AG08395 (cell line): ENCODE measurements at places on chromosomes 13 and 19.
A peak's percentile ranks its signal among the peaks of the same experiment; 100 is the strongest.

DNA sequence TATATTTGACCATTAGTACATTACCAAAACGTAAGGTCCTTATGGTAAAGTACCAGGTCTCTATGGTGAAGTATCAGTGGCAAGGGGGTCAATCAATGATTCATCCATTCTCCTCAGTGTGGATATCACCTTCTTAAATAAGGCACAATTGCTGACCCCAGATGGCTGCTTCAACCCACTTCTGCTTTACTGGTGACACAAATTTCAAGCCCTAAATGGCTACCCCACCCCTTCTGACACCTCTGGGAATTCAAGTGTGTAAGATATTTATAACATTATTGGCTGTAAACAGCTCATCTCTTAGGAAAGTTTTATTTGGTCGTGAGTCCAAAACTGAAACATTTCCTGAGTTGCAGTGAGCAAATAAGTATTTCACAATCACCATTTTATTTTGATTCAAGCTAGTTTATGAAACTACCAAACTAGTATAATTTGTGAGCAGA, 7.9 kb upstream of the WBP4 start:
- peak; percentile 55 for DNase-seq

- peak; percentile 3 for DNase-seq
Measured at GRCh38 chr19:53870485-53870844, 2.8 kb downstream of the MYADM start.

GRCh38 chr13:35648201-35648600, 171.7 kb upstream of the MAB21L1 start:
- DNase-seq = no peak

- DNase-seq = peak; percentile 62
Measured at GRCh38 chr13:32031025-32031814, at the start of gene FRY. Gene FRY (plus strand): TSS chr13:32031774. CDS start chr13:32031796, 22 bp downstream.

DNA sequence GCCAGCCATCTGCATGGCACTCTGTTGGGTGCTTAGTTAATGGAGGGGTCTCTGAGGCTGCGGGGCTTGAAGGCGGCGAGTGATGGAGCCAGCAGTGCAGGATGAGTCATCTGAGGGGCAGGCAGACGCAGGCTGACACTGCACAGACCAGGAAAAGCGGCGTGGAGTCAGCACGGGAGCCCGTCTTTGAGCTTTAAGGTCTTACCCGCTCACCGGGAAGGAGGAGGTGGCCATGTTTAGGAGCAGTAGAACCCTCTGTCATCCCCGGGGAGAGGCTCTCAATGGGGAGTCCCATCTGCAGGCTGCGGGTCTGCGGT, 13.1 kb downstream of the NAXD start:
- no peak for DNase-seq
